ENCODE measurements at places on chromosomes 6 and 20.

DNA sequence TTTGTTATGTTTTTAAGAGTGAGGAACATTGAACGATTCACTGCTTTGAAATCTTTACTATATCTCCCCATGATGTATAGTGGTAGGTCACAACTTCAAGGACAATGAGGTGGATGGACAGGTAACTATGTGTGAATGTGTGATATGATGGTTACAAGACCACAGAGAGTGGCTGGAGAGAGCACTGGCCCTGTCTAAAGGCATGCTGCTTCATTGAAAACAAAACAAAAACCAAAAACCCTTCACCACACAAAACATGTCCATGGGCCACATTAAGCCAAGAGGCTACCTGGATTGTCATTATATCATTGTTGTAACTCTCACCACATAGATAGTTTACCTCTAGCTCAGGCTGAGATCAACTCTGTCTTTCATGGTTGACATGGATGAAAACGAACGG is 180.6 kb upstream of the TENT5A start:
- DNase-seq: no peak

DNA sequence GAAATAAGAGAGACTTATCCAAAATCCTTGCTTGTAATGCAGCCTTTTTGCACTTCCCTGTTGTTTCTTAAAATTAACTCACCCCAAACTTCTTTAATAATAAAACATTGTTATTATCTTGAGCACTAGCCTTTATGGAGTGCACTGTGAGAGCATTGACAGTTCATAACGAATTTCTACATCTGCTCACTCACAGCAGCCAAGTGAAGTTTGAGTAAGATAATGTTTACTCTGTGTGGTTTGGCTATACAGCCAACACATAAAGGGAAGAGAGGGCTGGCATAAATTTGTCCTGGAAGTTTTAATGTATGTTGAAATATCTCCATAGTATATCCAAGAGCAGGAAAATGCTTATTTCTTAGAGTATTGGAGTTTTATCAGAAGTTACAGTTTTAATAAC is 227.9 kb downstream of the FRK start:
- no peak for DNase-seq

- no peak for DNase-seq
These were observed 34.2 kb downstream of the MYLIP start for GRCh38 chr6:16163066-16163465.

- DNase-seq: no peak
These were observed 39.3 kb downstream of the KLHL32 start for GRCh38 chr6:96963809-96964208.

GRCh38 chr20:51312480-51312783 is 230.1 kb downstream of the NFATC2 start:
- DNase-seq: no peak
